Cerebellum (tissue), 4 donors: ENCODE measurements at places on chromosomes 1 and 21. TPM values are rescaled to one million over a fixed set of nuclear protein-coding genes. Genes with fewer than 3 reads are reported as not detected.

DNA sequence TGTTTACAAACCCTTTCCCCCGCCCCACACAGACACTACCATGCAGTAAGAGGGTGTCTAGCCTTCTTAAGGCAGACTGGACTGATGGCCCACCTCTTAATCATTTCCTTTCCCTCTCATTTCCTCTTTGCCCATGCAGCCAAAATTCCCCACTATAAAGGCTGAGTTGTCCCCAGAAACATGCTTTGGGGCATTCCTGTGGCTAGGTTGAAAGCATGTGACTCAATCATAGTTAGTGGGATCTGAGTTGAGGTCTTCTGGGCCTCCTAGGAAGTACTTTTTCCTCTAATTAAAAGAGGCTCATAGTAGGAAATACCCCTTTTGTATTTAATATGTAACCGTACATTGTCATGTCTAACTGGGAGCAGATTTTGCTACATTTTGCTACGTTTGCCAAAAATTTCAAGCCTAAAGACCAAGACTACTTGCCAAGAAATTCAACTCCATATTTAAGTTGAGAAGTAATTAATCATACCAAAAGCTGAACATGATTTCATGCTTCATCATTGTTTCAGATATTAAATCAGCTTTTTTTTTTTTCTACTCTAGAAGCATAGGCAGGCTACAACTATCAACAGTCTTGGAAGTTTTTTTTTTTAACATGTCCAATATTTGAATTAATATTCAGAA lies 174.7 kb downstream of the ADGRL4 start:
- DNase-seq: no peak

DNA sequence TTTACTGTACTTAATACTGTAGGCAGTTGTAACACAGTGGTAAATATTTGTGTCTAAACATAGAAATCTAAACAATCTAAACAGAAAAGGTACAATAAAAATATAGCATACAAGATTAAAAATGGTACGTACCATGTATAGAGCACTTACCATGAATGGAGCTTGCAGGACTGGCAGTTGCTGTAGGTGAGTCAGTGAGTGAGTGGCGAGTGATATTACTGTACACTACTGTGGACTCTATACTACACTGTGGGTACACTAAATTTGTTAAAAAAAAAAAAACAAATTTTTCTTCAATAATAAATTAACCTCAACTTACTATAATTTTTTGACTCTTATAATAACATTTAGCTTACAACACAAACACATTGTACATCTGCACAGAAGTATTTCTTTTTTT lies 39.5 kb upstream of the MYOCOS start:
- no peak for DNase-seq

DNA sequence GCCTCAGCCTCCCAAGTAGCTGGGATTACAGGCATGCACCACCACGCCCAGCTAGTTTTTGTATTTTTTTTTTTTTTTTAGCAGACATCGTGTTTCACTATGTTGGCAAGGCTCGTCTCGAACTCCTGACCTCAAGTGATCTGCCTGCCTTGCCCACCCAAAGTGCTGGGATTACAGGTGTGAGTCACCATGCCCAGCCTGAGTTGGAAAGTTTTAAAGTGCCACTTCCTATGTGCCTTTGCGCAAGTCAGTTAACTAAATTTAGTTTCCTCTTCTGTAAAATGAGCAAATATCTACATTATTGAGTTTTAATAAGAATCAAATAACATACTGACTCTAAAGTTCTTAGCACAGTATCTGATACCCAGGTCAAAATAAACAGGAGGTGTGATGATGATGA lies 12.4 kb downstream of the SLC19A2 start:
- no peak for DNase-seq

- DNase-seq: no peak
These were observed 12.6 kb upstream of the S100B start for GRCh38 chr21:46617267-46618051.

GABPA gene
- total RNA-seq: 34.7 TPM

FCRL1 gene
- 0.18 TPM for total RNA-seq
